ENCODE measurements at places on chromosomes 7 and 10. TPM values are rescaled to one million over a fixed set of nuclear protein-coding genes. Genes with fewer than 3 reads are reported as not detected.

- no peak for ATAC-seq
Measured at GRCh38 chr7:70156057-70156456, 557.8 kb downstream of the AUTS2 start.

DNA sequence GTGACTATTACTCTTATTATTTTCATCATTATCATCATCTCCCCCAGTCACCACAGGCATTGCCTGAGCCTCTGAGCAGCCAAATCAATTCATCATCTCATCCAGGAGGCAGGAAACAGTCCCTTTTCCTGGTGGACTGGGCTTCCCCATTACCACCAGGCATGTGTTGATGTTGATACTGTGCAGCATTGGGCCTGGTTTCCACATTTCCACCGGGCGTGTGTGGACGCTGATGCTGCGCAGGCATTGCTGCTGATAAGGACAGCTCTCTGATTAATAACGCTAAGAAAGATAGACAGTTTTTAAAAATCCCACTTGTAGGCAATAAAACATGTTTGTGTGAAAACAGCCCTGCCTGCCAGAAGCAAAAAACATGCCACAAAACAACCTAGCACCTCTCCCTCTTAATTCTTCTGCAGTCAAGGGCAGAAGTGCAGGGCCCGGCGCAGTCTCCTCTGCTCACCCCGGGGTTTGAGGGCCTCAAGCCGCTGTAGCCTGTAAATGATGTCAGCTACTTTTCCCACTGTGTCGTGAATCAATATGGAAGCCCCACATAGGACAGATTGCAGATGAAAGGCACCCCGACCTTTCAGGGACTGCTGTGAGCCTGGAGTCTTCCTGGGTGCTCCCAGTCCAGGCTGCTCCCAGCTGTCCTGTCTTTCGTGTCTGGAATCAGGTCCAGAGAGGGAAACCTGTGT is 216.0 kb downstream of the WDR37 start:
- ATAC-seq: no peak

- peak; percentile 31 for ATAC-seq
Measured at GRCh38 chr10:50470345-50470744, 153.4 kb downstream of the SGMS1 start.

DNA sequence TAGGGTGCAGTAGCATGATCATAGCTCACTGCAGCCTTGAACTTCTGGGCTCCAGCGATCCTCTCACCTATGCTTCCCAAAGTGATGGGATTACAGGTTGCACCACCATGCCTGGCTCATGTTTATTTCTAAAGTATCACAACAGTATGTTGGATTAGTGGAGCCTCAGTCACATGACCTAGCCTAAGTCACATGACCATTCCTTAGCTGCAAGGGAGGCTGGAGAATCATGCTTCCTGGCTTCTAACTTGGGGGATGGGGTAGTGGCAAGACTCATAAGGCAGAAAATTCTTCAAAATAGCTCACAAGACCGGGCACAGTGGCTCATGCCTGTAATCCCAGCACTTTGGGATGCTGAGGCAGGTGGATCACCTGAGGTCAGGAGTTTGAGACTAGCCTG is 26.9 kb upstream of the TPST1 start:
- no peak for ATAC-seq

DNA sequence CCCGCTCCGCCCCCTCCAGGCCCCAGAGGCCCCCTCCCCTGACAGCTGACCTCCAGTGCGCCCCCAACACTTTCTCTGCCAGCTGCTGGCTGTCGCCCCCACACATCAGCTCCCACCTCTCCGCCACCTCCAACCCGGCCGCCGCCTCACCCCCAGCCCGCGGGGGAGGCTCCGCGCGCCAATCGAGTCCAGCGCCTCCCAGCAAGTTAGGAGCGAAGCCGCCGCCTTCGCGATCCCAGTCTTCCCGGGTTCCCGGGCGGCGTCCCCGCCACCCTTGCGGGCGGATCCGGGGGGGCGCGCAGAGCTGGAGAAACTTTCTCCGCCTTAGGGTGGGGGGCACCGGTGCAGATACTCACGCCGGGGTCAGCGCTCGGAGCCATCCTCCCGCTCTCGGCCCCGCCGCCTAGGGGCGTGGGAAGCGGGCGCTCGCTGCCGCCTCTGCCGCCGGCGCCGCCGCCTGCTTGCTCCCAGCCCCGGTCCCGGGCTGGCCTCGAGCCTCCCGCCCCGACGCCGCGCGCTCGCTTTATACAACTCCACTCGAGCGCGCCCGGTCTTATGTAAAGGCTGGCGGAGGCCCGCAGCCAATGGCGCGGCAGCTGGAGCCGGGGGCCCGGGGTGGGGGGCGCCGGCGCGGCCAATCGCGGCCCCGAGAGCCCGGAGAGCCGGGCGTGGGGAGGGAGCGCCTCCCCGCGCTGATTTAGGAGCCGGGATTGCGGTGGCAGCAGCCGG is at the start of gene CRTAC1:
CRTAC1 (minus strand) TSS at position 529 of the 729 bp plus-strand sequence; CDS start at position 380, 149 bp downstream.
- peak; percentile 58 for ATAC-seq

Gene LAMB1
- 35.0 TPM for total RNA-seq

Gene NPY
- not detected for total RNA-seq

Gene OLAH
- total RNA-seq: 11.7 TPM

Gene FBXL13
- total RNA-seq: 0.36 TPM

Gene GIMAP6
- 2.4 TPM for total RNA-seq

- no peak for ATAC-seq
Measured at GRCh38 chr10:28304032-28304571, 1.2 kb upstream of the MPP7 start.

GRCh38 chr7:163971-164881 is 28.1 kb upstream of the FAM20C start:
- no peak for ATAC-seq

Gene CYP2C19
- total RNA-seq: 1.4 TPM

GRCh38 chr7:38220452-38220851 is 42.4 kb downstream of the STARD3NL start:
- ATAC-seq: no peak

Gene CALY
- total RNA-seq: not detected
